OCI-LY7 (cell line): ENCODE measurements at places on chromosomes 6 and 20. TPM values are rescaled to one million over a fixed set of nuclear protein-coding genes. Genes with fewer than 3 reads are reported as not detected.

GRCh38 chr6:88666901-88667300, 296.5 kb downstream of the RNGTT start:
- no peak for DNase-seq

HTR1E gene
- total RNA-seq, result not detected in 2 replicates

- DNase-seq, result peak; percentile 0
Observed at GRCh38 chr6:20680697-20681165, 146.5 kb downstream of the CDKAL1 start.

HRH3 gene
- total RNA-seq, result not detected in 2 replicates

OSTM1 gene
- 19.1 and 22.6 TPM in 2 replicates for total RNA-seq

ECI2 gene
- total RNA-seq, result 45.8 and 50.4 TPM in 2 replicates

DYNLT2 gene
- 6.4 and 7.5 TPM in 2 replicates for total RNA-seq
